ENCODE measurements at places on chromosomes 7 and 10.

GRCh38 chr7:129707910-129708499, 96.5 kb downstream of the NRF1 start:
- no peak for DNase-seq

DNA sequence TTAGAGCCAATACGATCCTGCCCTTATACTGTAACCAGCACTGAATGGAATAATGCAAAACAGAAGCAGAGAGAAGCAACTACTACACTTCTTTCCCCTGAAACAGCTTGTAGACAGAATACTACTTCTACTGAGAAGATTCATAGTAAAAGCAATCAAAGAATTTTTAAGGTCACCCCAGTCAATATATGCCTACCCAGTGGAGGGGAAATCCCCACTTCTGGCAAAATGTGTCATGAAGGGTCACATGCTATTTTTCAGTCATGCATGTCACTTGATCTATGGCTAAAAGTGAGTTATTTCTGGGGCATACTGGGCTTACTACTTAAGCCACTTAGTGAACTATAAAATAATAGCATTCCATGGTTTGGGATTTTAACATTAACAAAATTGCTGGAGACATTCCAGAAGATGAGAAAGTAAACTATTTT, 25.6 kb downstream of the IRF5 start:
- no peak for DNase-seq

- no peak for DNase-seq
Observed at GRCh38 chr10:132421847-132422751, 25.1 kb downstream of the PWWP2B start.

GRCh38 chr7:64666663-64667050, 724 bp downstream of the ZNF107 start:
- no peak for DNase-seq

DNA sequence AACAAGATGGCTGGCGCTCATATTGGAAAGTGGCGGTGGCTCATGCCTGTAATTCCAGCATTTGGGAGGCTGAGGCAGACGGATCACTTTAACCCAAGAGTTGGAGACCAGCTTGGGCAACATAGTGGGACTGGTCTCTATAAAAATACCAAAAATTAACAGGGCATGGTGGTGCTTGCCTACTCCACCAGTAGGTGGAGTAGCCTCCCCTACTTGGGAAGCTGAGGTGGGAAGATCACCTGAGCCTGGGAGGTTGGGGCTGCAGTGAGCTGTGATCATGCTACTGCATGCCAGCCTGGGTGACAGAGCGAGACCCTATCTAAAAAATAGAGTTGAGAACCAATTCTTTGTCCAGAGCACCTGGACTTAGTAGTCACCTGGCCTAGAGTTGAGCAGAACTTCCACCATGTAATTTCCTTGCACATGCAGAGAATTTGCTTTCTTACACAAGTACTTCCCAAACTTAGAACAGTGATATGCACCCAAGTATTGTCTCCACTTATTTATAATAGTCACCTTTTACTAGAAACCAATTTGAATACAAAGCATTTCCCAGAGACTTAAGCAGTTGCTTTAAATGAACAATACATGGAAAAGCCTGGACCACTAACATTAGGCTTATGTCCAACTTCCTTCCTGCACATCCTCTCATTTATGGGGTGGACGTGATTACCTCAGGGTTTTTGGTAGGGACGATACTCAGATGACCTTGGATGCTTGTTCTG, 15.9 kb downstream of the LAMB4 start:
- no peak for DNase-seq

- no peak for DNase-seq
Observed at GRCh38 chr7:6725003-6725402, 18.3 kb upstream of the ZNF12 start.

- no peak for DNase-seq
Observed at GRCh38 chr10:103853428-103854264, 1.7 kb downstream of the SH3PXD2A start.

DNA sequence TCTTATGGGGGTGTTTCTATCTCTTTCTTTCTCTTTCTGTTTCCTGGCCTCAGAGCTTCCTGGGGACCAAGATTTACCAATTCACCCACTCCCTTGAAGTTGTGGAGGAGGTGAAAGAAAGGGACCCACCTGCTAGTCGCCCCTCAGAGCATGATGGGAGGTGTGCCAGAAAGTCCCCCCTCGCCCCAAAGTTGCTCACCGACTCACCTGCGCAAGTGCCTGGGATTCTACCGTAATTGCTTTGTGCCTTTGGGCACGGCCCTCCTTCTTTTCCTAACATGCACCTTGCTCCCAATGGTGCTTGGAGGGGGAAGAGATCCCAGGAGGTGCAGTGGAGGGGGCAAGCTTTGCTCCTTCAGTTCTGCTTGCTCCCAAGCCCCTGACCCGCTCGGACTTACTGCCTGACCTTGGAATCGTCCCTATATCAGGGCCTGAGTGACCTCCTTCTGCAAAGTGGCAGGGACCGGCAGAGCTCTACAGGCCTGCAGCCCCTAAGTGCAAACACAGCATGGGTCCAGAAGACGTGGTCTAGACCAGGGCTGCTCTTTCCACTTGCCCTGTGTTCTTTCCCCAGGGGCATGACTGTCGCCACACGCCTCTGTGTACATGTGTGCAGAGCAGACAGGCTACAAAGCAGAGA, 12.2 kb downstream of the AQP1 start:
- DNase-seq = no peak

DNA sequence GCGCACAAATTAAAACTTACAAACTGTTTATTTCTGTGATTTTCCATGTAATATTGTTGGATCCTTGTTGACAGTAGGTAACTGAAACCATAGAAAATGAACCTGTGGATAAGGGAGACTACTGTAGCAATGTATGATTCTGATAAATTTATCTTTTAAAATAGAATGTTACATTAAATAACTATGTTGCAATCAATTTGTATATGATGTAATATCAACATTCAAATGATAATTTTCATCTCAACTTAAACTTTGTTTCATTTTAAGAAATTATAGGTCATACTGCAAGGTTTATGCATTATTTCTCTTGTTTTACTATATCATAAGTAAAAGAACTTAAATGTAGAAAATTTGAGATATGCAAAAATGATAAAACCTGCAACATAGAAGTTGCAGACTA, 718.0 kb upstream of the MBL2 start:
- no peak for DNase-seq

DNA sequence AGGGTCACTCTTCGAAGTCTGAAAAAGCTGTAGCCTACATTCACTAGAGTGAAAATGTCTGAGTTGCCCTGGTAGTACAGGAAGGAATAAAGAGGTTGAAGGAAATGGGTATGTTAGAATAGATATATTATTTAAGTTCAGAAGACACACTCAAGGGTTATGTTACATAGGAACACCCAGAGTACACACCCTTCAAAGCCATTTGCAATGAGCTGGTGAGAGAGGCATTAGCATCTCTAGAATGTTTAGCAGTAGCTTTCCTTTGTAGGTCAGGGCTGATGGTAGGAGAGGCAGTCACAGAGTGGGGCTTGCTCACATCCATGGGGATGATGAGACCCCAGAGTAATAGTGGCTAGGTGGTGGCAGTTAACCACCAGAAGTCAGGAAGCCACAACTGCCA, 221.2 kb downstream of the SLC25A13 start:
- no peak for DNase-seq

GRCh38 chr7:25223206-25223605, 5.1 kb downstream of the NPVF start:
- DNase-seq = no peak

DNA sequence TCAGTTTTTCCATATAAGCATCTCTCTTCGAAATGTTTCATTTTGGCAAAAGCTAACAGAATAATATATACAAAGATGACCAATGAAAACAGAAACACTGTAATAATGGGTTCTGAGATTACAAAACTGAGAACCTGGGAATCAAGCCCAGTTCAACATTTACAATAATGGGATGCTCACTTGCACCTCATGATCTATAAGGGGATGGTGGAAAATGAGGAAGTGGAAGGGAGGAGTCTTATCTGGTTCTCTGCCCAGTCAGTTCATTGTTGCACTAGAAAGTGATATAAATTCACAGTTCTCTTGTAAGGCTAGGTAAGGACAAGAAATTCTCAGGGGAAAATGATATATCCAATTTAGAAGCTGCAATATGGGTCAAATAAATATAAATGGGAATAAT, 31.7 kb upstream of the RHOBTB1 start:
- no peak for DNase-seq

DNA sequence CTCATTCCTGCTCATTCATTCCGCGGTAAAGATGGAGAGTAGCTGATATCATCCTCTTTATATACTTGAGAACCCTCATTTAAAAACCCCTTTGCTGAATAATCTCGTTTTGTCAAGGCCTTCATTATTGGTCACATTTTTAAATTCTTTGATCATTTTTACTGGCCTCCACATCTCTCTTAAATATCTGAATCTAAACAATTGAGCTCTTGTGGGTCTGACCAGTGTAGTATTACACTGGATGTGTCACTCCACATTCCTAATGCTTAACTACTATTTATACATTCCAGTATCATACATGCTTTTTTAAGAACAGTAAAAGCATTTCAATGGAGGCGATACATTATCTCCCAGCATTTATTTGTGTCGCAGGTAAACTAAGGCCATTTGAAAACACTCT, 12.6 kb upstream of the PRPS1L1 start:
- no peak for DNase-seq

DNA sequence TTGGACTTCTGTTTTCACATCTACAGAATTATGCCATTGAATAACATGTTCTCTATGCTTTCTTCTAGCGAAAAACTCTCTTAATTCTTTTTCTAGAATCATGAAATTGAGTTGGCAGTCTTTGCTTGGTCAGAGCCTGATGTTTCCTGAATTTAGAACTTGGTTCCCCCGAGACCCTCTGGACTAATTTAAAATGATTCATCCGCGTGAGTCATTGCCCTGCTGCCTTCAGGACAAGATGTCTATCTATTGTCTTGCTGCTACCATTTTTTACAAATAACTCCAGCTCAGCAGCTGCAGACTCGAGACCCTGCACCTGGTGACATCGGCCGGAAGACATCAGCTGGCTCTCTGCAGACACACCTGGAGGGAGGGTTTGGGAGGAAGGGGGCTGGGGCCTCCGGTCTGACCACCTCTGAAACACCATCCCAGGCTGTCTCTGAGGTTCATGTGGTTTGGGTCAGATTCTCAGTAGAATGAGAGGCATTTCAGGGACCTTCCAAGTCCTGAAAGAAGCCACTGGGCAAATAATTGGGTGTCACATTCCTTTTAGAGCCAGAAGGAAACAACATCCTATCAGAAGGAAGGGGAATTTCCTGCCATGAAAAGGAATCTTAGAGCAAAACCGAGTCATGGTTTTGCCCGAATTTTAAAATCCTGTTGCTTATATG, 20.9 kb upstream of the KLF6 start:
- no peak for DNase-seq

GRCh38 chr10:125001313-125002046, 59.6 kb downstream of the ZRANB1 start:
- DNase-seq = no peak

- DNase-seq = no peak
Observed at GRCh38 chr7:154919344-154920225, 83.3 kb downstream of the PAXIP1 start.

GRCh38 chr7:98214811-98215321, 3.6 kb downstream of the BHLHA15 start:
- DNase-seq = no peak

- DNase-seq = no peak
Observed at GRCh38 chr10:133082685-133083421, 4.9 kb upstream of the ADGRA1 start.

- no peak for DNase-seq
Observed at GRCh38 chr7:86778271-86778670, 134.6 kb downstream of the GRM3 start.

DNA sequence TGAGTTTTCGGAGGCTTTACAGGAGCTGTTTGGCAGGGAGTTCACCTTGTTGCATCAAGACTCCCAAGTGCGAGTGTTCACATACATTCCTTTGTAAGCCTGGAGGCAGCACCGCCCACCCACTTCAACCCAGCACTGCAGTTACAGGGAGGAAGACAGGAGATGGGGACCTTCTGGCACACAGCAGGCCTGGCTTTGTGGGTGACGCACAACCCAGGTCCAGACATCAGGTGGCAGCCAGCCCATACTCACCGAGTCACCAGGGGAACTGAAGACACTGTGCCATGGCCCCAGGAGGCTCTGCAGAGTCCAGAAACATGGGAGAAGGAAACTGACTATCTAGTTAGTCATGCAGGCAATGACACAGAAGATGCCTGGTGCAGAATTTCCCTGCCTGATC, 305.9 kb upstream of the RNF32 start:
- no peak for DNase-seq

GRCh38 chr7:157537056-157537455, 200.3 kb downstream of the DNAJB6 start:
- no peak for DNase-seq

- DNase-seq = no peak
Observed at GRCh38 chr7:83976302-83976701, 218.3 kb downstream of the SEMA3A start.

- DNase-seq = no peak
Observed at GRCh38 chr7:41136551-41136950, 566.3 kb downstream of the INHBA start.
